ENCODE measurements at places on chromosomes 11 and 22.

DNA sequence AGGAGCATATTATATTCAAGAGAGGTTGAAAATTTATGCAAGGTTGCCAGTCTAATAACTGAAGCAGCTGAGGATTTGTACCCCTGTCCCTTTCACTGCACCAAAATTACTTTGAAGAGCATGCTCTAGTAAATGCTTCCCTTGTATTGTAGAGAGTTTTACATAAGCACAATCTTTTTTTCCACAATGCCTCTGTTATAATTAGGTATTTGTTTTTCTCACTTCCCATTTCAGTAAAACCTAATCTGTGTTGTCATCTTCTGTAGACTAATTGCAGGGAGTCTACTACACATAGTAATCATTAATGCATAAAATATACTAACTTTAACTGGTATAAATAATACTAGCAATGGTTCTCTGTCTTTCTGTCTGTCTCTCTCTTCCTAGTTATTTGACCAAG, 718.4 kb upstream of the ANO5 start:
- no peak for DNase-seq

- DNase-seq = no peak
Observed at GRCh38 chr11:80284946-80285785, 844.3 kb upstream of the TENM4 start.

DNA sequence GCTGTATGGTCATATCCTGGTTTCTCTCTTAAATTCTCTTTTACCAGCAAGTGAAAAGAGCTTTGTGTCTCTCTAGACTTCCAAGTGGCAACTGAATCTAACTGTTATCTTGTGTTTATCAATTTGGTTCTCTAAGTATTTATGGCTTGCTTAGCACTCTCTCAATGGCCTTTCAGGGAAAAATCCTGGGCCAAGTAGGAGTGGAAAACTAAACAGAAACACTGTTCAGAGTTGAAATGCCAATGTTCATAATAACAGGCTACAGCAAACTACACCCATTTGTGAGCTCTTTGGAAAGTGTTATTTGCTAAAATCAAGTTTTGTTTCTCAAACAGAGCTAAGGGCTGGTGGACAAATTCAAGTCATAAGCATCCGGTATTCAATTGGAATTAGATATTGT, 10.1 kb downstream of the MMP12 start:
- no peak for DNase-seq

DNA sequence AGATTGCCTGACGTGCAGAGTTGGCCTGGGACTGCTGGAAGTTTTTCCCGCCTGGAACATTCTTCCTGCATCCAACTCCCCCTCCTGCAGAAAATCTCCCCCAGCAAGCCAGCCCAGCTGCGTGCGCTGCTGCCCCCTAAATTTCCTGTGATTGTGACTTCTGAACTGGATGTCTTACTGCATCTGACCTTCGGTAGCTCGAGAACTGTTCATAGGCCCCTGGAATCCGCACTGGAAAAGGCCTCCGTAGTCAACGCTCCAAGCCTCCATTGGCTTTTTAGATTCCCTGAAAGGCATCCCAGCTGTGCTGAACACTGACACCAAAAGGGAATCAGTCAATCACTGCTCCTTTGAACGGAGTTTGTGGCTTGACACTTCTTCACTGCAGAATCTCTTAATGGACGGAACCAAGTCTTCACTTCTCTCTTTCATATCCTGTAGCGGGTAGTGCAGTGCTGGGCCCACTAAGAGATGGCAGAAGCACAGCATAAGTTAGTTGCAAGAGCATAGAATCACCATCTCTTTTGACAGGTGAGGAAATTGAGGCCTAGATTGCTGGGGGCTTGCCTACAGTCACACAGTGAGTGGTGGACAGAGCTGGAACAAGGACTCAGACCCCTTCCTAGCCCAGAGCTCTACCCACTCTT, 14.2 kb upstream of the RASD2 start:
- no peak for DNase-seq

DNA sequence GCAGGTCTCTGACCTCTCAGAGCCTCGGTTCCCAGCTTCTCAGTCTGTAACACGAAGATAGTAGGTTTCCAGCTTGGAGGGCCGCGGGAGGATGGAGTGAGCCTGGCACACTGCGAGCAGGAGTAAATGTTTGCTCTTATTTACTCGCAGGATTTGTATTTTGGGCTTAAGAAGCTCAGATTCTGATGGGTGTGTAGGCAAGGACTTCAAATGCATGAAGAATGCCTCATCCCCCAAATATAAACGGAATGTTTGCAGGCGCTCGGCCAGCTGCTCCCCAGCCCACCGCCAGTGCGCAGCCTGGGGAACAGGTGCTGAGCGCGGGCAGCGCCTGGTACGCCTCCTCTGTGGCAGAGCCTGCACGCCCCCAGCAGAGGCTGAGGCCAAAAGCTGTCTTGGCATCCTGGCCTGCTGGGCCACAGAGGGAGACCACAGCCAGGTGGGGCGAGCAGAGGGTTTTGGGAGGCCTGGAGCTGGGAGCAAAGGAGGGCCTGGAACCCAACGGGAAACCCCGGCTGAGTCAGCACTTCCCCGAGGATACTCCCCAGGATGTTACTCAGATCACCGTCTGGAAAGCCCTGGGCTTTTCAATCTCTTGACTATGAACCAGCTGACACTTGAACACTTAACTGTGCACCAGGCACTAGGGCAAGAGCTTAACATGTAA, 9.4 kb downstream of the EHD1 start:
- DNase-seq = no peak

DNA sequence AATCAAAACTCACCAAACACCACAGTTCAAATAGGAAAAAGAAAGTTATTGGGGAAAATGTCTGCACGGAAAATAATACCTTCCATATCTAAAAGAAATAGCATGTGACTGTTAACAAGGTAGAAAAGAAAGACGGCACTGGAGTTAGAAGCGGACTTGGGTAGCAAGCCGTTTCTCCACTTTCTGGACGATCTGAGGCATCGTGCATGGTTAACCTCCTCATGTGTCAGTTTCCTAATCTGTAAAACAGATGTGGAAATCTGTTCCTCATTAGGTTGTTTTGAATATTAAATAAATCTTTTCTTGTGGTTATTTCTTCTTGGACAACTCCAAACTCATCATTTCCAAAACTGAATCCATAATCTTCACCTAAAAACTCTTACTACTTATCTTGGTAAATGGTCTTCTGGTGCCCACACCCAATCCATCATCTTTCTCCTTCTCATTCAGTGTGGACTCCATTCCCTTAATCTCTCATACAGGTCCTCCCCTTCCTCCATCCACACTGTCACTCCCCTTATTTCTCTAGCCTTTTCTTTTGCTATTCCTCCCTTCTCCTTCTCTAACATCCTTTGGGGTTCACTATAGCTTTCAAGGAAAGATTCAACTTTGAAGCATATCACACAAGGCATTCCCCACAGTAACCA, 53.5 kb downstream of the VSIG10L2 start:
- no peak for DNase-seq

Data from endothelial cell (in vitro differentiated cells).